ENCODE measurements at places on chromosomes 7 and 10. TPM values are rescaled to one million over a fixed set of nuclear protein-coding genes. Genes with fewer than 3 reads are reported as not detected.

GRCh38 chr7:35849158-35849831 is 48.4 kb downstream of the SEPTIN7 start:
- no peak overlapping the region for H3K4me3 ChIP-seq
- no peaks in the 10 kb centered on the region for H3K27me3 ChIP-seq
- no peak overlapping the region for H3K27ac ChIP-seq
- no peak for DNase-seq
- H3K4me1 ChIP-seq: peaks cover 10% of the 10 kb centered on the region

GRCh38 chr10:123139521-123140163 is 3.9 kb downstream of the HMX3 start:
- peaks cover 72% of the 10 kb centered on the region for H3K27me3 ChIP-seq
- no peak overlapping the region for H3K27ac ChIP-seq
- H3K4me1 ChIP-seq: peaks cover 9% of the 10 kb centered on the region
- H3K4me3 ChIP-seq: no peak overlapping the region

DNA sequence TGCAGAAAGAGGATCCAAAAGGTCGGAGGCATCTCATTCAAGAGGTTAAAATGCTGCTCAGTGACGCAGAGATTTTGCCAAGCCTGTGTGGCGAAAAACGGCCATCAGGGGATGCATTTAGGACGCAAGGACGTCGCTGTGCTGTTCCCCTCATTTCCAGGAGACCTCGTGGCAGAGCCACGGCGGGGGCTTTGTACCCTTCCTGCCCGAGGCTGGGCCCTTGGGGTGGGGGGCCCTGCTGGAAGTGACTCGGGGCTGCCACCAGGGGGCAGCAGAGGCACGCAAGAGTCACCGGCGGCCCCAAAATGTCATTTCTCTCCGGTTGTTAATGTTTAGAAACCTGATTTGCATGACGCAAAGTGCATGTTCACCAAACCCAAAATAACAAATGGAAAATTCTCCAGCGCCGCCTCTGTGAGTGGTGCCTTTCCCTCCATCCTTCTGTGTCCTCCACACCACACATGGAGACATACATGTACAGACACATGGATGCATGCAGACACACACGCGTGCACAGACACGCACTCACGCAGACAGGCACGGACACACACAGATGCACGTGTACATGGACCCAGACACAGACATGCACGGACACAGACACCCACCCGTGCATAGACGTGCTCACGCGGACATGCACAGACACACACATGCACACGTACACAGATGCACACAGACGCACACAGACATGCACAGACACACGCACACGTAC is 51.0 kb upstream of the NKX6-2 start:
- H3K4me3 ChIP-seq: no peak overlapping the region
- DNase-seq: no peak
- H3K4me1 ChIP-seq: no peaks in the 10 kb centered on the region
- no peak overlapping the region for H3K27ac ChIP-seq
- H3K27me3 ChIP-seq: no peaks in the 10 kb centered on the region

DNA sequence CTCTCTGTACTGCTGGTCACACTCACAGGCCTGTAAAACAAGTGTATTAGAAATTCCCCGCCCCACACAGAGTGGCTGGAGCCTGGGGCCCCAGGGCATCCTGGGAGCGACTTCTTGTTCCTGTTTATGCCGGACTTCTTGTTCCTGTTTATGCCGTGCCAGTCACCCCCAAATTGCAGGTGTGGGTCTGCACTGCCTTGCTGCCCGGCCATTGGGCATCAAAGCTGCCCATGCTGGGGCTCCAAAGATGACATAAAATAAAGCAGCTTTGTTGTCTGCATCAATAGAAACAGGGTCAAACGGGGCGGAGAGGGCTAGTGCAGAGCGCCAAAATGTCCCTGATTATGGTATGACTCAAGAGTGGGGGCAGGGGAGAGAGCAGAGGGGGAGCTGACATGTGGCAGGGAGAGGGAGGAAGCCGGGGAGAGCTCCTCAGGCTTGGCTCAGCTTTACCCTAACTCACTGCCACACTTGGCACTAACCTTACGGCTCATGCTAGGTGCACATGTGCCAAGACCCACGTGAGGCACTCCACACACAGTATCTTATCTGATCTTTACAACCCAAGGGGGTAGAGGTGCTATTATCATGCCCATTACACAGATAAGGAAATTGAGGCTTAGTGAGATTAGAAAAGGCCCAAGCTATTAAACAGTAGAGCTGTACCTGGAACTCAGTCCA is 98.4 kb downstream of the PIP4K2A start:
- no peaks in the 10 kb centered on the region for H3K27me3 ChIP-seq
- peak overlapping the region; percentile 45 for H3K27ac ChIP-seq

GRCh38 chr7:98548971-98549370 is 68.1 kb upstream of the NPTX2 start:
- no peak for DNase-seq
- no peaks in the 10 kb centered on the region for H3K4me1 ChIP-seq
- H3K4me3 ChIP-seq: no peak overlapping the region
- H3K27me3 ChIP-seq: no peaks in the 10 kb centered on the region

DNA sequence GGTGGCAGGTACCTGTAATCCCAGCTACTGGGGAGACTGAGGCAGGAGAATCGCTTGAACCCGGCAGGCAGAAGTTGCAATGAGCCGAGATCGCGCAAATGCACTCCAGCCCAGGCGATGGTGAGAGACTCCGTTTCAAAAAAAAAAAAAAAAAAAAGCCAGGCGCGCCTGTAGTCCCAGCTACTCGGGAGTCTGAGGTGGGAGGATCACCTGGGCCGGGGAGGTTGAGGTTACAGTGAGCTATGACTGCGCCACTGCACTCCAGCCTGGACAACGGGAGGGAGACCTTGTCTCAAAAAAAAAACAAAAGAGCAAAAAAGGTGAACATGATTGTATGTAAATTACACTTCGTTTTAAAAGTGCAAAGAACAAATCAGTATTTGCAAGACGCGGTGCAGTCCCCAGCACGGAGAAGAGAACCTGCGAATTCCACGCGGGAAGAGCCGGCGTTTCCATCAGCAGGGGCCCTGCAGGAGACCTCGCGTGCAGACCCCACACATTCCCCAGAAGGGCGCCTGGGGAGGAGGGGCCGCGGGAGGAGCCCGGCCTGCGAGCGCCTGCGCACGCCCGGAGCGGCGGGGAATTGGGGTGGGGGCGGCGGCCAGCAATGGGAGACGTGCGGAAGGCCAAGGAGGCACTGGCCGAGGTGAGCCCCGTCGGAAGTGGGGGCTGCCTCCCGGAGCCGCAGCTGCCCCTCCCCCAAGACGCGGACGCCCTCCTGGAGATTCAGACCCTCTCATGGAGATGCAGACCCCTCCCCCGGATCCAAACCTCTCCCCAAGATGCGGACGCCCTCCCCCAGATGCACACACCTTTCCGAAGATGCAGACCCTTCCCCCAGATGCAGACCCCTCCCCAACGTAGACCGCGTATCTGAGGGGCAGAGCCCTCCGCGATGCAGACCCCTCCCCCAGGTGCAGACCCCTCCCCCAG is 16.7 kb upstream of the SUN1 start:
- H3K27ac ChIP-seq: no peak overlapping the region
- peak overlapping the region; percentile 70 for H3K4me3 ChIP-seq
- H3K36me3 ChIP-seq: peaks cover 18% of the 10 kb centered on the region
- peaks cover 24% of the 10 kb centered on the region for H3K27me3 ChIP-seq
- no peak for DNase-seq

DNA sequence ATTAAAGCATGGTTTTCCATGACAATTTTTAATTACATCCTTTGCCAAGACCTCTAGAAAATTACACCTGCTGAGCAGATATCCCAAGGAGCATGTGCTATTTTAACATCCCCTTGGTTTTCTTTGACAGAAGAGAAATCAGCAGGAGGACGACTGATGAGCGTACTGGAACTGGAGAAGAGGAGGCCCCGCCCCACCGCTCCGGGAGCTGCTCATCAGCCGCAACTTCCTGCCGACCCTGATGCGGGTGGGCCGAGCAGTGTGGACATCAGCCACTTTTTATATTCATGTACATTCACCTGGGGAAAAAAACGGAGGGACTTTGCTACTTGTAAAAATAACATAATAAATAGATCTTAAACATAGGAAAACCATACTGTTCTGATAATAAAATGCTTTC is 54.2 kb downstream of the CDC123 start:
- H3K27me3 ChIP-seq: no peaks in the 10 kb centered on the region
- H3K4me3 ChIP-seq: no peak overlapping the region
- DNase-seq: no peak

DNA sequence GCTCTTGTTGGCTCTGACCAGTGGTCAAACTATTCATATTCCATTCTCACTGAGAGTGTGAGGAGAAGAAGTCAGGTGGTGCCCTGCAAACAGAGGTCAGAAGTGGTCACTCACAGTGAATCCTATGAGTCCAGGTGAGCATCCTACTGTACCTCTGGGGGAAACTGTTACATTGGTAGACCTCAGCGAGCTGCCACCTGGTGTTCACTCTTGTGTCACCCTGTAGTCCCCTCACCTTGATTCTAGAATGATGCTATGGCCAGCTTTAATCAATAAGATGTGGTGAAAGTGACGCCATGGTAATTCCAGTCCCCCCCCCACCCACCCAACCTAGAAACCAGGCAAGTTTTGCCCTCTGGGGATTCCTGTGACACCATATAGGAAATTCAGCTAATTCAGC is 1.2 kb upstream of the AMPH start:
- no peak overlapping the region for H3K27ac ChIP-seq
- H3K4me1 ChIP-seq: peaks cover 4% of the 10 kb centered on the region
- no peaks in the 10 kb centered on the region for H3K36me3 ChIP-seq
- H3K4me3 ChIP-seq: no peak overlapping the region

DNA sequence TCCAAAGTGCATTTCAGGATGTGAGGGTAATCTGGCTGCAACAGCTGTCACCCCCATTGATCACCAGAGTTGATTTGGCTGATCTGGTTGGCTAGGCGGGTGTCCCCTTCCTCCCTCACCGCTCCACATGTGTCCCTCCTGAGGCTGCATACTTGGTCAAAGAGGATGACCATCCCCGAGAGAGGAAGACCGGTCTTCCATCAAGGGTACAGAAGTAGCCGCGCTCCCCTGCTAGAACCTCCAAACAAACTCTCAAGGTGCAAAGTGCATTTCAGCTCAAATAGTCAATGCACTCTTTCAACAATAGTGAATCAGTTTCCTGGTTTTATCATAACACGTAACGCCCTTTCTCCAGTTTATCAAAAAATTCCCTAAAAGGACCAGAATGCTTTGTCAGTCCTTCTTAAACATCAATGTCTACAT is 44.6 kb downstream of the CARD11 start:
- peaks cover 82% of the 10 kb centered on the region for H3K36me3 ChIP-seq
- no peaks in the 10 kb centered on the region for H3K27me3 ChIP-seq
- DNase-seq: no peak
- H3K27ac ChIP-seq: no peak overlapping the region

DNA sequence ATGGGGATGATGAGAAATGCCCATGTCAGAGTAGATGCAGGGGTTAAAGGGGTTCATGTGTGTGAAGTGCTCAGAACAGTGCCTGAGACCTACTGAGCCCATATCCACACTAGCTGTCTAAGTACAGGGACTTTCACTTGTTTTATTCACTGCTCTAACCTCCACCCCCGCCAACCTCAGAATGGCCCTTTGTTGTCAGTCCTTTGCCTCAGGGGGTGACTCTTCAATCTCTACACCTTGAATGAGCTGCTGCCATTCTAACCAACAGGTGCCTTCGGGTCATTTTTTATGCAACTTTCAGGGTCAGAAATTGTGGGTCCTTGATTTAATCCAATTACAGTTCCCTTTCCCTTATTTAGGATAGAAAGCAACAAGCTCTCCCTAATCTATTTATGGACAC is 26.2 kb downstream of the VSTM4 start:
- H3K27me3 ChIP-seq: peaks cover 2% of the 10 kb centered on the region
- no peak overlapping the region for H3K4me3 ChIP-seq
- H3K27ac ChIP-seq: no peak overlapping the region
- no peaks in the 10 kb centered on the region for H3K4me1 ChIP-seq
- DNase-seq: no peak
- peaks cover 3% of the 10 kb centered on the region for H3K36me3 ChIP-seq

The TMEM176A gene
- not detected for total RNA-seq

- no peak overlapping the region for H3K27ac ChIP-seq
- no peaks in the 10 kb centered on the region for H3K36me3 ChIP-seq
- H3K27me3 ChIP-seq: peaks cover 5% of the 10 kb centered on the region
- no peak overlapping the region for H3K4me3 ChIP-seq
- DNase-seq: peak; percentile 6
Observed at GRCh38 chr10:42955493-42955889, 121.4 kb upstream of the RET start.

GRCh38 chr7:29236071-29236580 is 41.6 kb downstream of the CHN2 start:
- H3K4me3 ChIP-seq: no peak overlapping the region
- H3K4me1 ChIP-seq: peaks cover 13% of the 10 kb centered on the region
- H3K36me3 ChIP-seq: no peaks in the 10 kb centered on the region
- peaks cover 40% of the 10 kb centered on the region for H3K27me3 ChIP-seq
- no peak for DNase-seq
- H3K27ac ChIP-seq: no peak overlapping the region

DNA sequence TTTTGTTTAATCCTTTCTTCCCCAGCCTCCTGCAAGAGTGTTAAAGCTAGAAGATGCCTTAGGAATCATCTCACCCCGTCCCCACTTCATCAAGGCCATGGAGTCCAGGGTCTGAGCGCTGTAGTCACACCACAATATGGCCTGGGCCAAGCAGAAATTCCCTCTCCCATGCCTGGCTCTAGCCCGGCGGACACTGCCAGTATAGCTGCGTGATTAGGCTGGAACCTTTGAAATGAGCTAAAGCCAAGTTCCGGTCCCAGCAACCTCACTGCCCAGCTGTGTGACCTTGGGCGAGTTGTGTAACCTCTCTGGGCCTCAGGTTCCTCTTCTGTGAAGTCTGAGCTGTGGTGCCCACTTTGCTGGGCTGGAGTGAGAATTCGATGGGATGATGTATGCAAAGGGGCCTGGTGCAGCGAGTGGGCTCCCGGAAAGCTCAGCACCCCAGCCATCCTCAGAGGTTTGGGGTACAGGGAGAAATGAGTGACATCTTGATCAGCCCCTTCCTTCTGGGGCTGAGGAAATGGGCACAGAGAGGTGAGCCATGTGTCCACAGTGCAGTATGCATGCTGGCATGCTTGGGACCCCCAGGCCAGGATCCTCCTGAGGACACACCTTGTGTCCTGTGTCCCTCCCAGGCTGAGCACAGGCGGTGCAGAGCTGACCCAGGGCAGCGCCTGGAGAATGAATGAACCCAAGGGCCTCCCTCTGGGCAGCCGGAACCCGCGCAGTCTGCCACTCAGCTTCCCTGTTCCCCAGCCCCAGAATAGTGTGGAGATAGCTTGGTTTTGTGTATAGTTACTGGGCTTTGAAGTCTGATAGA is 118.6 kb downstream of the ZMIZ1 start:
- H3K27me3 ChIP-seq: no peaks in the 10 kb centered on the region
- DNase-seq: no peak
- no peaks in the 10 kb centered on the region for H3K36me3 ChIP-seq
- no peak overlapping the region for H3K4me3 ChIP-seq

GRCh38 chr7:117186218-117187010 is 136.4 kb downstream of the WNT2 start:
- no peak overlapping the region for H3K4me3 ChIP-seq
- H3K27me3 ChIP-seq: no peaks in the 10 kb centered on the region
- no peak overlapping the region for H3K27ac ChIP-seq
- peaks cover 8% of the 10 kb centered on the region for H3K4me1 ChIP-seq
- DNase-seq: no peak

The BTAF1 gene
- 68.2 TPM for total RNA-seq

Data from activated T-helper 2 cell treated with anti-CD3 and anti-CD28 coated beads, Interferon-gamma antibody, Interleukin-2, Interleukin-4, amounts not matched to agents 10 μg/mL and 5 μg/mL and 100 μg/mL, durations not matched to agents 14 hours and 24 hours and 36 hours (primary cell).